ENCODE measurements at places on chromosomes 5 and 9. TPM values are rescaled to one million over a fixed set of nuclear protein-coding genes. Genes with fewer than 3 reads are reported as not detected.

GRCh38 chr5:14851597-14851996 lies 20.0 kb downstream of the ANKH start:
- H3K36me3 ChIP-seq: peaks cover 3% of the 10 kb centered on the region
- no peaks in the 10 kb centered on the region for H3K27me3 ChIP-seq
- no peak for DNase-seq
- no peak overlapping the region for H3K4me3 ChIP-seq
- H3K4me1 ChIP-seq: peaks cover 17% of the 10 kb centered on the region
- no peak overlapping the region for H3K27ac ChIP-seq

Gene CXCL14
- not detected for total RNA-seq

GRCh38 chr5:124402144-124402581 lies 344.3 kb downstream of the ZNF608 start:
- H3K27me3 ChIP-seq: no peaks in the 10 kb centered on the region
- no peak overlapping the region for H3K27ac ChIP-seq
- H3K4me1 ChIP-seq: no peaks in the 10 kb centered on the region
- no peaks in the 10 kb centered on the region for H3K36me3 ChIP-seq
- DNase-seq: no peak
- H3K4me3 ChIP-seq: no peak overlapping the region

Gene SLIT3
- 2.1 TPM for total RNA-seq

DNA sequence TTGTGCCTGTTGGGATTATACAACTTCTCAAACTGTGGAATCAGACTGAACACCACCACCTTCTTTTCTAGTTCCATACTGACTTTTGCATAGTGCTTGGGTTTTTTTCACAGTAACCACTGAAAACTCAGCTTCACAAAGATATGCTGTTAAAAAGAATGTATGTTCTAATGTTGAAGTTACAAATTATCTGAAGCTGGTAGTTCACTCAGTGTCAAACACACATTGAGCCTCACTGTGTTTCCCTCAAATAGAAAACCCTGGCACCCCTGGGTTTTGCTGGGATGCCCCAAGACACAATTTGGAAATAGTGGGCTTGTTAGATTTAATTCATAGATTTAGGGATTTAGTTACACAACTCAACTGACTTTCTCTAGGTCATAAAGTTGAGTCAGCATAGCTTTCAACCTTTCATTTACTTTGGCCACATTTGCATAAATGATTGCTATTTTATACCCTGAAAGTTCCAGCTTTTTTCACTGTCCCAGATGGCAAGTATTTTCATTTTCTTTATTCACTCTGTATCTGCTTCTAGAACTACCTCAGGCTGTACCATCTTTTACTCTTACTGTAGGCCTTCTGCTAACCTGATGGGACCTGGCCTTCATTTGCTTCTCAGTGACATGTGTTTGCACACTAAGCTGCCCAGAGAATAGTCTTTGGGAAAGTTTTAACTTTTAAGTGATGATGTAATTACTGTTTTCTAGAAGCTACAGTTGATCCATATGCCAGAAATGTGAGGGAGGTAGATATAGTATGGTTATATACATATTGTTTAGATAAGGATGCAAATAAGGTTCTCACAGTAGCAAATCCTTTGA lies 115.1 kb downstream of the CDC42SE2 start:
- H3K27me3 ChIP-seq: no peaks in the 10 kb centered on the region
- DNase-seq: no peak
- H3K4me3 ChIP-seq: peak overlapping the region; percentile 35

GRCh38 chr5:170277867-170278281 lies 19.7 kb downstream of the LCP2 start:
- H3K4me3 ChIP-seq: peak overlapping the region; percentile 63
- H3K36me3 ChIP-seq: peaks cover 60% of the 10 kb centered on the region
- no peaks in the 10 kb centered on the region for H3K27me3 ChIP-seq
- H3K27ac ChIP-seq: peak overlapping the region; percentile 92

Gene CDH9
- not detected for total RNA-seq
